Osteocyte (in vitro differentiated cells): ENCODE measurements at places on chromosomes 6 and 20. TPM values are rescaled to one million over a fixed set of nuclear protein-coding genes. Genes with fewer than 3 reads are reported as not detected.

- H3K4me1 ChIP-seq: no peaks in the 10 kb centered on the region
- no peak overlapping the region for H3K4me3 ChIP-seq
- DNase-seq: no peak
- H3K36me3 ChIP-seq: no peaks in the 10 kb centered on the region
- H3K27ac ChIP-seq: no peak overlapping the region
Observed at GRCh38 chr6:51182827-51183226, 364.2 kb downstream of the TFAP2B start.

DNA sequence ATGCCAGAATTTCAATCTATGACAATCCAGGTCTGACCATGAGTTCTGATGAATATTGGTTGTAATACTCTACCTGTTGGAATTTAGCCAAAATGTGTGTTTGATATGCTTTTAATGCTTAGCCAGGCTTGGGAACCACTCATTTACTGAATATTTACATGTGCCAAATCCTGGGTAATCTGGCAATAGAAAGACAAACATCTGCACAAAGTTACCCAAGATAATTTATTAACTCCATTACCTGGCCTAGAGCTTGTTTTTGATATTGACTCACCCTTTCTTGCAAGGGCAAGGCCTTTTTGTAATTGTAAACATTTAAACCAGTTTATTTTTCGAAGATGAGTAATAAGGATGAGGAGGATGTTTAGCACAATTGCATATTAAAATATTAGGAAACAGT, 13.5 kb upstream of the CD2AP start:
- H3K4me3 ChIP-seq: no peak overlapping the region
- H3K27ac ChIP-seq: no peak overlapping the region
- peaks cover 7% of the 10 kb centered on the region for H3K27me3 ChIP-seq
- H3K4me1 ChIP-seq: no peaks in the 10 kb centered on the region
- no peak for DNase-seq

GRCh38 chr6:15872241-15873103, 209.6 kb upstream of the DTNBP1 start:
- DNase-seq: no peak
- no peaks in the 10 kb centered on the region for H3K27me3 ChIP-seq
- peaks cover 29% of the 10 kb centered on the region for H3K4me1 ChIP-seq
- no peak overlapping the region for H3K4me3 ChIP-seq

GRCh38 chr6:39891353-39891752, 42.9 kb downstream of the MOCS1 start:
- H3K27me3 ChIP-seq: no peaks in the 10 kb centered on the region
- H3K4me1 ChIP-seq: peaks cover 33% of the 10 kb centered on the region
- no peak for DNase-seq
- peaks cover 19% of the 10 kb centered on the region for H3K36me3 ChIP-seq
- no peak overlapping the region for H3K4me3 ChIP-seq

GRCh38 chr20:60055740-60056139, 97.5 kb downstream of the CDH26 start:
- H3K4me3 ChIP-seq: no peak overlapping the region
- no peak overlapping the region for H3K27ac ChIP-seq
- no peaks in the 10 kb centered on the region for H3K36me3 ChIP-seq
- DNase-seq: peak; percentile 59
- peaks cover 28% of the 10 kb centered on the region for H3K4me1 ChIP-seq

DNA sequence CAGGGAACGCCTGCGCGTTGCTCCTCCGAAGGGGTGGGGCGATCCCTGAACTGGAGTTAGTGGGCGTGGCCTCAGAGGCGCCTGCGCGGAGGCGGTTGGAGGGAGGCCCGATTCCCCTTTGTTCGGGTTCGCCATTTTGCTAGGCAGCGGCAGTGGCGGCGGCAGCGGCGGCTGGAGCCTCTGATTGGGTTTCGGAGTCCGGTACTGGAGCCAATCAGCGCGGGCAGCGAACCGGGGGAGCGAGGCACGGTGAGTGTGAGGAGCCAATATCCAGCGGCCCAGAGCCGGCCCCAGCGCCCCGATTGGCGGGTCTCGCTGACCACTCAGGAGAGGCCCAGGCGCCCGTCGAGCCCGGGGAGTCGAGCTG, at the start of gene NFYA:
Gene NFYA, plus strand, starts transcription at position 139 of the 367 bp plus-strand sequence. CDS start 6,116 bp downstream, outside the sequence.
- DNase-seq: no peak
- peaks cover 29% of the 10 kb centered on the region for H3K4me1 ChIP-seq
- no peaks in the 10 kb centered on the region for H3K27me3 ChIP-seq
- peak within 1 kb of the TSS; percentile 94 for H3K4me3 ChIP-seq

The NOX3 gene
- not detected in 2 replicates for total RNA-seq

The CD93 gene
- 0.13 and 0.21 TPM in 2 replicates for total RNA-seq

The MAFB gene
- total RNA-seq: 27.6 and 31.9 TPM in 2 replicates

GRCh38 chr6:103675807-103676406, 1183.8 kb downstream of the HACE1 start:
- peaks cover 5% of the 10 kb centered on the region for H3K27me3 ChIP-seq
- DNase-seq: no peak
- H3K36me3 ChIP-seq: no peaks in the 10 kb centered on the region
- peaks cover 7% of the 10 kb centered on the region for H3K4me1 ChIP-seq
- peak overlapping the region; percentile 65 for H3K27ac ChIP-seq

The CDH4 gene
- 1.1 and 1.3 TPM in 2 replicates for total RNA-seq

The NTSR1 gene
- total RNA-seq: 0.11 and 0.16 TPM in 2 replicates

DNA sequence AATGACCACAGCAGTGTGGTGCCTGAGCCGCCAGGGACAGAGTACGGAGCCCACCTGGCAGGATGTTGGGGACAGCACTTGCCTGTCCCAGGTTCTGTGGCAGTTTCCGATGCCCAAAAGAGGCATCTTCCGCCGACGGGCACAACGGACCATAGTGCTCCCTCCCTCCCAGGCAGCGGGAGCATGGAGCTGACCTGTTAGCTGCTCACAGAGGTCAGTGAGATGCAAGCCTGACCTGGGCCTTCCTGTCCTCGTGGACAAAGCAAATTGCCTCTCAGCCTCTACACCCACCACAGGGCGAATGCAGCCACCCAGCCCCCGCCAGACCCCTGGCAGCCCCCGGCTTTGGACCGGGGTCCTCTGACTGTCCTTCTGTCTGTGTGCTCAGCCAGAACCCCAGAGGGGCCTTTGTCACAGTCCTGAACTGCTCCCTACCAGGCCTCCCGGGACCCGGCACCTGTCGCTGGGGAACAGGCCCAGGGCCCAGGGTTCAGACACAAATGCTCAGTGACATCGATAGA, 16.2 kb upstream of the FRMD1 start:
- H3K36me3 ChIP-seq: no peaks in the 10 kb centered on the region
- peaks cover 8% of the 10 kb centered on the region for H3K4me1 ChIP-seq
- no peak overlapping the region for H3K27ac ChIP-seq
- H3K27me3 ChIP-seq: no peaks in the 10 kb centered on the region
- H3K4me3 ChIP-seq: no peak overlapping the region

The ADIG gene
- total RNA-seq: not detected in 2 replicates

The C6orf132 gene
- 4.0 and 4.3 TPM in 2 replicates for total RNA-seq

GRCh38 chr6:31497531-31498476, at the start of gene MICB:
Gene MICB, plus strand, starts transcription at chr6:31498145. Its CDS starts 49 bp downstream, at chr6:31498194.
- no peaks in the 10 kb centered on the region for H3K27me3 ChIP-seq
- H3K27ac ChIP-seq: peak within 1 kb of the TSS; percentile 94
- peaks cover 59% of the 10 kb centered on the region for H3K4me1 ChIP-seq
- DNase-seq: no peak
- peaks cover 6% of the 10 kb centered on the region for H3K36me3 ChIP-seq

- no peak overlapping the region for H3K4me3 ChIP-seq
- H3K36me3 ChIP-seq: no peaks in the 10 kb centered on the region
- H3K27me3 ChIP-seq: no peaks in the 10 kb centered on the region
- peaks cover 47% of the 10 kb centered on the region for H3K4me1 ChIP-seq
- DNase-seq: no peak
Observed at GRCh38 chr6:2158596-2159271, 86.7 kb downstream of the GMDS start.

DNA sequence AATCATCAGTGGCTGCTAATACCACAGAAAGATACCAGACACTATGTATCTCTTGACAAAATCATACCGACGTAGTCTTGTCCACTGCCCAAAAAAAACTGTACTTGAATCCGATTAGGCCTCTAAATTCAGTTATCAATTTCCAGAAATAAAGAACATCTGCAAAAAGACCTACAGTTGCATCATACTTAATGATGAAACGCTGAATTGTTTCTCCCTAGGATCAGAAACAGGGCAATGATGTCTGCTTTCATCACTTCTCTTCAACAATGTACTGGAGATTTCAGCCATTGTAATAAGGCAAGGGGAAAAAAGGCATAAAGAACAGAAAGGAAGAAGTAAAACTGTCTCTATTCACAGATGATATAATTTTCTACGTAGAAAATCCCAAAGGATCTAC, 152.0 kb downstream of the TASP1 start:
- no peak overlapping the region for H3K4me3 ChIP-seq
- no peak for DNase-seq
- H3K27me3 ChIP-seq: no peaks in the 10 kb centered on the region
